ENCODE measurements at places on chromosomes 3 and 15. TPM values are rescaled to one million over a fixed set of nuclear protein-coding genes. Genes with fewer than 3 reads are reported as not detected.

The CIAO2A gene
- 58.1 TPM for total RNA-seq

The TP63 gene
- 0.22 TPM for total RNA-seq

The MUC20 gene
- total RNA-seq = 3.2 TPM

The CKMT1A gene
- not detected for total RNA-seq

The AMT gene
- 5.7 TPM for total RNA-seq

The RTP3 gene
- total RNA-seq = not detected

The KNL1 gene
- total RNA-seq = 40.6 TPM

The MTHFS gene
- 26.8 TPM for total RNA-seq

The TMEM45A gene
- total RNA-seq = 0.19 TPM

The FGF12 gene
- total RNA-seq = not detected

The EPHA6 gene
- total RNA-seq = not detected

The ZBBX gene
- not detected for total RNA-seq

The ACTRT3 gene
- 0.14 TPM for total RNA-seq

The UBE2E1 gene
- total RNA-seq = 65.1 TPM

The CCR9 gene
- not detected for total RNA-seq

All from activated naive CD4-positive, alpha-beta T cell treated with anti-CD3 and anti-CD28 coated beads, Interleukin-2, amount 10 ng/mL, durations not matched to agents 5 hours and 36 hours (primary cell).